ENCODE measurements at places on chromosomes 1 and 21.

- no peak for DNase-seq
These were observed 25.9 kb upstream of the KCNA2 start for GRCh38 chr1:110631836-110632620.

DNA sequence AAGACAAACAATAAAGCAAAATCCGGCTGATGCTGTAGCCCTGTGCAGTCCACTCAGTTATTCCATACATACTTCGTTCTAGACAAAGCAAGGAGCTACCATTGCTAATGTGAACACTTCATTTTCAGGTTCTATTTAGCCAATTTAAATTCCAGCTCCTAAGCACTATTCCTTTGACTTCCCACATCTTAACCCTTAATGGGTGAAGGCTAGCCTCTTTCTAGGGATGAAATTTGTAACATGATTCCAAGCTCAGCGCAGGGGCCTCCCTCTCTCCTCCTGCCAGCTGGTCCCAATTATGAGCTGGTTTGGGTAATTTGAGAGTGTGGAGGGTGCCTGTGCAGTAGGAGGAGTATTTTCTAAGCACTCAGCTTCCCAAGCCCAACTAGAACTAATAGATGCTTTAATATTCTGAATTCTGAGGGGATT, 53.9 kb upstream of the PTGFRN start:
- no peak for DNase-seq

DNA sequence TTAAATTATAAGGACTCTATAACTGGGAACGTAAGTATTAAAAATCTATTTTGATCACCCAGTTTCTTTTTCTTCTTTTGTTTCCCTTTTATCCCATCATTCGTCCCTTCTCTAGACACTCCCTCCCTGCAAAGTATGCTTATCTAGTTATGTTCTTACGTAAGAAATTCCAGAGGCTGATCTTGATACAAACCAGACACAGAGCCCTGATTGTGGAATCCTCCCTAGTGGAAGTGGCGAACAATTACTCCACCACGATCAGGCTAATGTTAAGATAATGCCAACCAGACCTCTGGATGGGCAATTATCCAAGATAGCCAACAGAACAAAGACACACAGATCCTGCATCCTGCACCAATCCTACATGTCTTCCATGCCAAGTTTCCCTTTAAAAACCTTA, 1557.4 kb downstream of the PLA2G4A start:
- no peak for DNase-seq

DNA sequence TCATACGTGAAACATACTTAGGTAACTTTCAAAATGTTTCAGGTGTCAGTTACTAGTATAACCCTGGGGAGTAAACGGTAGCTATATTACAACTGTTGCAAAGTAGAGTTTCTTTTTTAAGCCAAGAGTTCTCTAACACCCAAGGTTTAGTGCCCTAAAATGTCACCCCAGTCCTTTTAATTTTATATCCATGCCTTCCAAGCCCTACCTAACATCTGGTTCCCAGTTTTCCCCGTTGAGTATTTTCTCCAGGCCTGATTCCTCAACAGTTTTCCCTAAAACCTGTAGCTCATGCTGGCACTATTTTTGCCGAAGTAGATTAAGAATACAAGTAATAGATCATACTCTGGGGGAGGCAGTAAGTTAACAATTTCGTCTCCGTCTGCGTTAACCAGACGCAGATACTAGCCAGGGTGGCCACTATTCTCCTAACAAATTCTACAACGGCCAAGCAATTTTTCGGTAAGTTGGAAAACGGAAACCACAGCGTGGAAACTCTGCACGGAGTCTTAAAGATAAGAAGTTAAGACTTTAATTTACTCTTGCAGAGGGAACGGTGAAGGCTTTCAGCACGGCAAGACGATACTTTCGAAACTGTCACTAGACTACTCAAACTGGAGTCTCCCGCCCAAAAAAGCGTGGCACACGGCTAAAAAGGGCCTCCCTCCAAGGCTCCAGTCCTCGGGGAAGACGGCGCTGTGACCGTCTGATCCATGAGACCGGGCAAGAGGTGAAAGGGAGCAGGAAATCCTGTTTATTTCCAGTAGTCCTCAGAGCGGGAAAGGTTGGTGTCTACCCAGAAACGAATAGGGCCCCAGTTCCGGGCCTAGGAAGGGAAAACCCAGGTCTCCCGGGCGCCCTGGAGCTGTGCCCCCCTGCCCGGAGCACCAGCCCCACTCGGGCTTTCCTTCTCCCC, 945 bp downstream of the SRSF4 start:
- DNase-seq, result peak; percentile 13

GRCh38 chr21:15278279-15278678, 213.5 kb upstream of the NRIP1 start:
- no peak for DNase-seq

DNA sequence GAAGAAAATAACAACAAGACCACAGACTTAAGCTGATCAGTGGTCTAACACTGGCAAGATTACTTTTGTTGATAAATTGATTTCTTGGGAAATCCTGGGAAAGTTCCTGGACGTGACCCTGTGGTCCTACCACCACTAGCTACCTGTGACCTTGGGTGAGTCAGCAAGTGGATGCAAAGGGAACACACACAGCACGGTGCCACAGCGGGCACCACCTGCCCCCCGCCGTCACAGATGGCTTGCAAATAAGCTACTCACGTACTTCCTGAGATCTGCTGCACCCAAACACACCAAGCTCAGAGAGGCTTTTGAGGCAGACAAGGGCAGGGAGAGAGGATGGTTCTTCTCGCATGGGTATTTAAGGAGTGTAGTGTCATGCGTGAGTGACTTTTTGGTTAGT, 12.7 kb downstream of the CFAP298 start:
- no peak for DNase-seq

DNA sequence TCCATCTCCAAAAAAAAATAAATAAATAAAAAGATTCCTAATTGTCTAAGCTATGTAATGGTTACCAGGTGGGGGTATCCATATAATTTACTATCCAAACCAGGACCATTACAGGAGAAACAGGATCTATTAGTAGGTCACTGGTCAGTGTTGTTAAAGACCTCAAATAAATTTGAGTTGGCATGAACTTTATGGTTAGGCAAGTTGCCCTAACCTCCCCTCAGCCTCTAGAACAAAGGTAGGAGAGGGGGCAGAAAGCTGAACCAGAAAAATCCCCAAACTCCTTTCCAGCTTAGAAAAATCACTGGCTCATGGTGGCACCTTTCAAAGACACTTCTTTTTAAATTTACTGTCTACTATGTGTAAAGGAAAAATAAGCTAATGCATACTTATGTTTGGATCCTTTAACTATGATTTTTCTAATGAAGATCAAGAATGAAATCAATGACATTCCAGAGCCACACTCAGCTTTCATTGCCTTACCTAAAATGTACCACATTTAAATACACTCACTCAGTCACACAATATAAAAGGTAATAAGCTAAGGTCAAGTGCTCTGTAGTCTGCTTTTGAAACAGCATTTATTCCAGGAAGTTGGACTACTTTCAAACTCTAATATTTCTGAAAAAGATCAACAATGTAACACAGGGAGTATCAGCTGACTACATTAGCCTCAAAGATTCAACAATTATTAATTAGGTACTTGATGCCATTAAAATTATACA, 13.8 kb downstream of the EIF4G3 start:
- DNase-seq, result no peak

Data from smooth muscle cell of the brain vasculature (primary cell).